ENCODE measurements at places on chromosomes 3 and 15.

GRCh38 chr3:17129556-17129955, 244.8 kb downstream of the PLCL2 start:
- DNase-seq, result no peak

DNA sequence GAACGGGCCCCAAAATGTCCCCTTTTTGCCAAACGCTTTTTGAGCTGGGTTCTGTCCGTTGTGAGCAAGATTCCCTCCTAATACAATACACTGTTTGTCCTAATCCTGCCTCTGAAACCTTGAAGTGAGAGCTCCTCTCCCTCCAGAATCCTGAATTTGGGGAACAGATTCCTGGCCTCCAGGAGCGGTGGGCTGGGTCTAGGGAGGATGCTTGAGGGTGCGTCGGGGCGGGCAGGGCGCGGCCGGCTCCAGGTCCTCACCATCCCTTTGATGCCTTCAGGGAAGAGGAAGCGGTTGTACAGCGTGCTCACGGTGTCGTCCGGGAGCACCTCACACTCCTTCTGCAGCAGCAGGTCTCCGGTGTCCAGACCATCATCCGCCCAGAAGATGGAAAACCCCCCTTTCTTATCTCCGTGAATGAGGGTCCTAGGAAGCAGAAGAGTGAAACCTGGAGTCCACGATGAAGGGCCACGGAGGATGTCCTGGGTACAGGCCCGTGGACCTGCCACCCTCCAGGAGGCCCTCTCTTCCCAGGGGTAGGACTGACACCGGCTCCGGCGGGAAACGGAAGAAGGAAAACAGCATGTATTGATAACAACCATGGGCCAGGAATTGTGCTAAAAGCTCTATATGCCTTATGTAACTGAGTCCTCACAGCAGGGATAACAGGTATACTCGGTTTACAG, 23.2 kb downstream of the ALDH1L1 start:
- no peak for DNase-seq

- DNase-seq, result no peak
Observed at GRCh38 chr15:62935300-62936081, 107.1 kb upstream of the TPM1 start.

- DNase-seq, result no peak
Observed at GRCh38 chr3:43755516-43756200, 64.9 kb downstream of the ABHD5 start.

DNA sequence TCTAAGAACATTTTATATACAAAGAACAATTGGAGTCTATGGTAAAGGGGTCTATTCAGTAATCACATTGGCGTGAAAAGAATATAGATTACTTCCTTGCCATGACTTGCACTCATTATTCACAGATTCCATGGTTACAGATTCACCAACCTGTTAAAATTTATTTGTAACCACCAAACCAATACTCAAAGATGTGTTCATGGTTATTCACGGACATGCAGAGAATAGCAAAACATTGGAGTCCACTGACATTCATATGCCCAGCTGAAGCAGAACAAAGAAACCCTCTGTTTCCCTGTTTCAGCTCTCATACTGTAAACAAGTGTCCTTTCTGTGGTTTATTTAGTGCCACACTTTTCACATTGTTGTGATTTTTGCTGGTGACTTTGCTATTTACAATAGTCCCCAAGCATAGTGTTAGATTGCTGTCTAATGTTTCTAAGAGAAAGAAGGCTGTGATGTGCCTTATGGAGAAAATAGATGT, 185.8 kb upstream of the TTC14 start:
- DNase-seq, result no peak

DNA sequence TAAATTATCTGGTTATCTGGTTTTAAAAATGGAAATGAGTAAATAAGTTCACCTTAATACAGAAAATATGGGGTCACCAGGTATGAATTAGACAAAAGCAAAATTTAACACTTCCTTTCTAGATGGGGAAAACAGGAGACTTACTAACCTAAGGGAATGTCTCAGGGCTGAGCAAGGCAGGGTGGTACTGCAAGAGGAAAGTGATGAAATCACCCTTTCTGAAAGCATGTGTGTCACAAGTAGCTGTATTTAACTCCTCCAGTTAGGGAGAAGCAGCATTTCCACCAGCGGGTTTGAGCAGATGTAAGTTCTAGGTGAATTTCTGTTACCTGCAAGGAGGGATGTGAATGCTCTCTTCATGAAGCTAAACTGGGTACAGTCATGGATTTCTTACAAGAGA, 629.1 kb downstream of the MECOM start:
- DNase-seq, result no peak

GRCh38 chr3:16928386-16929132, 43.8 kb downstream of the PLCL2 start:
- peak; percentile 37 for DNase-seq

Data from fibroblast of skin of scalp (primary cell).